IPS DF 6.9 (cell line): ENCODE measurements at places on chromosomes 11 and 22.

DNA sequence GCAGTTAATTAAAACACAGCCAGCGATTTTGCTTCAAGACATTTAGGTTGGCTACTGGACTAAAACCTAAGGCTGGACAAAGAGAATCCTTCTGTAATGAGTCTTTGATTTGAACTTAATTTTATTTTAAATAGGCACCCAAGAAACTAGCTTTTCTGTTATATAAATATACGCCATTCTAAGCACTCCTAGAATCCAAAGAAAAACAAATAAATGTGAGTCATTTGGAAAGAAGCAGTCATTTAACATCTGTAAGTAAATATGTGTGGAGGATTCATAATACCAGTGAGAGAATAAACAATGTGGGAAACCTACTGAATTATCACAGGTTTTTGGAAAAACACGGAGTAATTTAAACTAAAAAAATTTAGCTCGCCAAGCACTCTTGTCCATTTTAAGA lies 1.2 kb upstream of the TECTA start:
- no peak for DNase-seq

GRCh38 chr11:69485337-69486041 lies 4.0 kb downstream of the LINC01488 start:
- DNase-seq, result no peak

- DNase-seq, result no peak
These were observed 366.0 kb upstream of the PDGFD start for GRCh38 chr11:104529906-104530305.

- peak; percentile 93 for DNase-seq
These were observed 17.5 kb upstream of the TXNRD2 start for GRCh38 chr22:19959043-19959586.

DNA sequence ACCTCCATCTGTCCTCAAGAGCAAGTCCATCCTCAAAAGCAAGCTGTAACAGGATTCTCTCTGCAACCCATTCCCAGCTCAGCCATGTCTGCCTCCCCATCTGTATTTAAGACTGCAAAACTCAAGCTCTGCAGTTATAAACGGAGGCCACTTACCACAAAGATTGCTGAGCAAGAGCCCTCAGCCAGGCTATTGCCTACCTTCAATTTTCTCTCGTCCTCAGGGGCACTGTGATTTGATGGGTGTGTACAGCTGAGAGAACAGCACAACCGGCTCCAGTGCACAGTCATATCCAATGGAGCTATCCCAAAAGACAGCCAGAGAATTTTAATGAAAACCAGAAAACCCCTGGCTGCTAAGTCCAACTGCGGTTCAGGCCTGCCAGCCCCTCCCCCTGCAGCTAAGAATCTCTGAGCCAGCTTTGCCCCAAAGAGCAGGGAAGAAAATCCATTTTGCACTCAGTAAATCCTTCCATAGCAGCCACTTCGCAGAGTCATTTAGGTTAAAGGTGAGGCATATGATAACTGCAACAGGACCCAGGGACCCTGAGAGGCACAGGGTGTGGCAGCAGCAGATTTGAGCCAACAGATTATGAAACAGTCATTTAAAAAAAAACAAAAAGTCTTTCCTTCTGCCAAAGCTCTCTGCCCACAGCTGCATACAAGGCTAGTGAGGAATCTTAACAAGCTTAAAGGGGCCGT lies 37.6 kb downstream of the RAB30 start:
- no peak for DNase-seq

DNA sequence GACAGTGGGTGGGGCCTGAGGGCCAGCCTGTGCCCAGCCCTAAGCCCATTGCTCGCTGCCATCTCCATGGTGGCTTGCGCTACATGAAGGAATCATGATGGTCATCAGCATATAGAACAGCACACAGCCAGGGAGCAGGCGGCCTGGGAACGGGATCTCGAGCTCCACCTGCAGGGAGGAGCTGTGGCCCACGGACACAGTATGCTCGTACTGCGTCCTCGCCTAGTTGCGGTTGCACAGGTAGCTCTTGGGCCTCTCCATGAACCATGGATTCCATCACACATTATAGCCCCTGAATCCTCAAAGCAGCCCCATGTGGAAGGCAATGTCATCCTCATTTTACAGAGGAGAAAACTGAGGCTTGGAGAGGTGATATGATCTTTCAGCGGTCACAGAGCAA lies 15.1 kb downstream of the SEC14L4 start:
- DNase-seq, result no peak

GRCh38 chr11:8296872-8297271 lies 33.2 kb upstream of the LMO1 start:
- DNase-seq, result no peak

DNA sequence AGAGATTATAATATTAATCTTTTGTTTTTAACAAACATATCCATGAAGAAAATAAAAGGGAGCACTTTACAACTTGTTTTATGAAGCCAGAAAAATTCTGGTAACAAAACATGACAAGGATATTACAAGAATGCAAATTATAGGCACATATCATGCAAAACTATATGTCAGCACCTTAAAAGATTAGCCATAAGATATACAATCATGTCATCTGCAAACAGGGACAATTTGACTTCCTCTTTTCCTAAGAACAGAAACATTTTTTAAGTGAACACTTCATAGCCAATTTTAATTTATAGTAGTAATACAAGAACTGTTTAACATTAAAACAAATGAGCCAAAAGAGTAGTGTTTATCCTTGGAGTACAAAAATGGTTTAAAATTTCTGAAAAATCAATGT lies 916.5 kb upstream of the CNTN5 start:
- no peak for DNase-seq

GRCh38 chr11:26688701-26689100 lies 33.2 kb downstream of the SLC5A12 start:
- no peak for DNase-seq

DNA sequence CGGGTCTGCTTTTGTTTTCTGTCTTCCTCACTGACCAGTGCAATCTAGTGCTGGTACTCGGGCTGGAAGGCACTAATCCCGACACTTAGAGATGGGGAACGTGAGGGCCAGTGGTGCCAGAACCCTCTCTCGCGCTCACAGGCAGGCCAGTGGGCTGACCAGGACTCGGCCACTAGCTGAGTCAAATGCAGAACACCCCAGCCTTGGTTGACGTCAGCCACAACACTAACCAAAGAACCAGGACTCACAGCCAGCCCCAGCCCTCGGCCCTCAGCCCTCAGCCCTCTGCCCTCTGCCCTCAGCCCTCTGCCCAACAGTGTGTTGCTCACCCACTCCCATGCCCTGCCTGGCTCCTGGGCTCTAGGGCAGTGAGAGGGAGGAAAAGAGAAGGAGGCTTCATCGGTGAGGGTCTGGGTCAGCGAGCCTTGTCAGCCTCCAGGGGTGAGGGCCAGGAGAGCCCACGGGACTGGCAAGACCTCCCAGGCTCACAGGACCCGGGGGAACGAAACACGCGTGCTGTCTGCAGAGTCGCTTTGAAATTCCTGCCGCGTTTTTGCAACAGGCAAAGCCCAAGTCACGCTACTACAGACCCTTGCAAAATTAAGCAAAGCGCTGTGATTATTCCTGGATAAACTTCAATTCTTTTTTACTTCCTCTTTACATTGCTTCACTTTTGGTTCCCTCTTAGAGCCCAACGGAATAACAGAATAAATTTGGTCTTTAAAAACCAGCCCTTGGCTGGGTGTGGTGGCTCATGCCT lies 27.5 kb downstream of the KIAA0930 start:
- DNase-seq, result no peak

- DNase-seq, result no peak
These were observed 17.3 kb upstream of the CD82 start for GRCh38 chr11:44548032-44548695.

DNA sequence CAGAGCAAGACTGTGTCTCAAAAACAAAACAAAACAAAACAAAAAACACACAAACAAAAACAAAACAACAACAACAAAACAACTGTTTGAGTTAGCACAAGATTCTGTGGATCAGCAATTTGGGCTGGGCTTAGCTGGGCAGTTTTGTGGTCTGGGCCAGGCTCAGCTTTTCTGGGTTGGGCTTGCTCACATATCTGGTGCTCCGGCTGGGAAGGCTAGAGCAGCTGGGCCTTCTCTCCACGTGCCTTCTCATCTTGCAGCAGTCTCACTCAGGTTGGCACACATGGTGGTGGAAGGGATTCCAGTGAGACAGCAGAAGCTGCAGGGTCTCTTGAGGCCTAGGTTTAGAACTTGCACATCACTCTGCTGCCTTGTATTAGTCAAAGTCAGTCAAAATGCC lies 35.7 kb downstream of the EIF3F start:
- no peak for DNase-seq

GRCh38 chr22:45248832-45249561 lies 8.3 kb upstream of the KIAA0930 start:
- no peak for DNase-seq

DNA sequence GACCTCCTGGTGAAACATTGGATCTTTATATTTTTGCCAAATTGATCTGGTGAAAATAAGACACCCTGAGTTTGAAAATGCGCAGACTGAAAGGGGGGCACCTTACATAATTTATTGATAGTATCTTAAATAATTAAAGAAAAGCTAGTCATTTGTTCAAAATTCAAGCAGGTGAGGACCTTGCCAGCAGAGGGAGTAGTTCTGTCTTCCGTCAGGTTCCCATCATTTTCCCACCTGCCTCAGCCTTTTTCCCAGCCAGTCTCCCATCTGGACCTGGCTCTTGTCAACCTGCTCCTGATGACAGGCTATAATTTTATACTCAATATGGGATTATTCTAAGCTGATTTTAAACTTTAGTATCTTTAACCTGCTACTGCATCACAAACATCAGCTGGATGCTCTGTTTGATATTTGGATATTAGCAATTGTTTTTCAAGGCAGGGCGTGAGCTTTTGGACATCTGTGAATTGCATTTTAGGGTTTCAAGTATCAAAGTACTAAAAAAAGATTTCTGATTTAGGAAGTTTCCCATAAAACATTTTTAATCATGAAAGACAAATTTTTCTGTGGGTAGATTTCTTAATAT lies 132.0 kb downstream of the ELP4 start:
- peak; percentile 43 for DNase-seq

- no peak for DNase-seq
These were observed 36.8 kb downstream of the BRD1 start for GRCh38 chr22:49790912-49791311.

GRCh38 chr11:62719302-62719978 lies 7.8 kb downstream of the HNRNPUL2 start:
- DNase-seq, result no peak

DNA sequence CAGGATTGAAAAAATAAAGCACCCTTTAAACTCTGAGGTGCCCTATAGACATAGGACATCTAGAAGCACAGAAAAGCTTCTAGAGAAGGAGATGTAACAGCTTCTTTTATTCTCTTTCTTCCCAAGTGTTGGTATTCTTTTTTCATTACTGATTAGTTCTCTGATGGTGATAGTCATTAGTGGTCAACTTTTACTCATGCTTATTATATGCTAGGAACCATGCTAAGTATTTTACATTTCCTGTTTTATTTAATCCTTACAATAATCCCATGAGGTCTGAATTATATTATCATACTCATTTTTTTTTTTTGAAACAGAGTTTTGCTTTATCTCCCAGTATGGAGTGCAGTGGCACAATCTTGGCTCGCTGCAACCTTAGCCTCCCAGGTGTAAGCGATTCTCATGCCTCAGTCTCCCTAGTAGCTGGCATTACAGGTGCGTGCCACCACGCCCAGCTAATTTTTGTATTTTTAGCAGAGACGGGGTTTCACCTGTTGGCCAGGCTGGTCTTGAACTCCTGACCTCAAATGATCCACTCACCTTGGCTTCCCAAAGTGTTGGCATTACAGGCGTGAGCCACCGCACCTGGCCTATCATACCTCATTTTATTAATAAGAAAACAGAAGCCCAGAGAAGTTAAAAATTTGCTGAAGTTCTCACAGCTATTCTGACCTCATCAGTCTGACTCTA lies 3.0 kb downstream of the C11orf52 start:
- no peak for DNase-seq

DNA sequence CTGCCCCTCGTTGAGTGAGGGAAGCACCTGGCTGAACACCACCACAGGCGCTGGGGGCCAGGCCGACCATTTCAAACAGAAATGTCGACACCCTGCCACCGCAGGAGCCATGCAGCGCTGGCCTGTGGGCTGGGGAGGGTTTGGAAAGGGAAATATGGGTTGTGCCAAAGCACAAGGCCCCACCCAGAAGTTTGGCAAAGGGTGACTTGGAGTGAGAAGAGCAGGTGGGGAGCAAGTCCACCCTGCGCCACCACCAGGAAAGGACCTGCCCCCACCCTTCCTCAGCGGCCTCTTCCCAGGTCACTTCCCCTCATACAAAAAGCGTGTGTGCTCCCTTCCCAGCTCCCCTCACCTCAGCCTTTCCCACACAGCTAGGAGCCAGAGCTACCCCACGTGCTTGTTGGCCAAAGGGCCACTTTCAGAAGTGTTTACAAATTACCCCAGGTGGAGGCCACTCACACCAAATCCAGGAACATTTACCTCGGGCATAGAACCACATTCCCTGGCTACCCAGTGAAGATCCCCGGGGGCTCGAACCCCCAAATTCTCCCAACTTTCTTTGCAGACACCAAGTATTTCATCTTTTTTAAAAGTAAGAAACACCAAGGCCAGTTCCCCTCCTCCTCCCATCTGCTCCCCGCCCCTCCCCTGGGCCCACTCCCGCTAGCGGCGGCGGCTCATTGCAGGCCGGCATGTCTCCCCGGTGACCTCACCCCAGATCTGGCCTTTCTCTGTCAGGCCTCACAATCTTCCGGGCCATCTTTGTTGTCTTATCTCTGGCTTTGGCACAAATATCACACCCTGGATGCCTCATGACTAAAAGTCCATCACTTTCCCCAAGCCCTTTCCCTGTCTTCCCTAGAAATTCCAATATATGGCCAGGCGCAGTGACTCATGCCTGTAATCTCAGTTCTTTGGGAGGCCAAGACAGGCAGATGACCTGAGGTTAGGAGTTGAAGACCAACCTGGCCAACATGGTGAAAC lies 20.5 kb upstream of the SCGB1A1 start:
- DNase-seq, result no peak

DNA sequence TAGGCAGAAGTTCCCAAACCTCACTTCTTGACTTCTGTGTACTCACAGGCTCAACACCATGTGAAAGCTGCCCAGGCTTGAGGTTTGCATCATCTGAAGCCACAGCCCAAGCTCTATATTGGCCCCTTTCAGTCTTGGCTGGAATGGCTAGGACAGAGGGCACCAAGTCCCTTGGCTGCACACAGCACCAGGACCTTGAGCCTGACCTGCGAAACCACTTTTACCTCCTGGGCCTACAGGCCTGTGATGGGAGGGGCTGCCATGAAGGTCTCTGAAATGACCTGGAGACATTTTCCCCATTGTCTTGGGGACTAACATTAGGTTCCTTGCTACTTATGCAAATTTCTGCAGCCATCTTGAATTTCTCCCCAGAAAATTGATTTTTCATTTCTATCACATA lies 288.3 kb upstream of the ZC3H12C start:
- DNase-seq, result no peak

DNA sequence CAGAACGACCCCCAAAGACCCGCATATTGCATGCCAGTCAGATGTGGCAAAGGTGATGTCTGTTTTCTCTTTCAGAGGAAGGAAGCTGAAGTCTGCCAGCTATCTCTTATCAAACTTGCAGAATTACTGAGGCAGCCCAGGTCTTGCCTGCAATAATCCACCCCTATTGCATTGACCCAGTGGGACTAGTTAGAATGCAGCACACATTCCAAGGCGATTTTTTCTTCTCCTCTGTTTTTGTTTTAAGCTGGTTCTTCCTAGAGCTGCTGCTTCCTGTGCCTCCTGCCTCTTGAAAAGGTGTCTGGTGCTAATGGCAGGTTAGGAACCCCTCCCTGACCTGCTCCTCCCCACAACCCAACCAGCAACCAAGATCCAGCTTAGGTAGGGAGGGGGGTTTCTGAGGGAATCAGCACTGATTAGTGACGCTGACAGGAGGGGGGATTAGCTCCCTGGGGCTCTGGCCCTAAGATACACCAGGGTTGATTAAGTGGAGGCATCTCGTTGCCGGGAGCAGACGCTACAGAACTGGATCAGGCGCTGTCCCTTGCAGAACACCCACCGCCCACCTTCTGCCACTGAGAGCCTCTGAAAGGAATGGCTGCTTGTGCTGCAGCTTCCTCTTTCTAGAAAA lies 2.8 kb downstream of the NTM start:
- DNase-seq, result no peak
